ENCODE measurements at places on chromosomes 12 and 14.

- no peak for DNase-seq
Measured at GRCh38 chr12:131072451-131073230, 118.9 kb downstream of the ADGRD1 start.

- no peak for DNase-seq
Measured at GRCh38 chr12:13250416-13250815, 53.9 kb downstream of the EMP1 start.

GRCh38 chr12:104189915-104190555 lies 25.5 kb upstream of the TXNRD1 start:
- DNase-seq, result no peak

GRCh38 chr14:68449561-68450181 lies 343.2 kb downstream of the ZFP36L1 start:
- no peak for DNase-seq

GRCh38 chr14:81633496-81633895 lies 99.8 kb upstream of the SEL1L start:
- no peak for DNase-seq

DNA sequence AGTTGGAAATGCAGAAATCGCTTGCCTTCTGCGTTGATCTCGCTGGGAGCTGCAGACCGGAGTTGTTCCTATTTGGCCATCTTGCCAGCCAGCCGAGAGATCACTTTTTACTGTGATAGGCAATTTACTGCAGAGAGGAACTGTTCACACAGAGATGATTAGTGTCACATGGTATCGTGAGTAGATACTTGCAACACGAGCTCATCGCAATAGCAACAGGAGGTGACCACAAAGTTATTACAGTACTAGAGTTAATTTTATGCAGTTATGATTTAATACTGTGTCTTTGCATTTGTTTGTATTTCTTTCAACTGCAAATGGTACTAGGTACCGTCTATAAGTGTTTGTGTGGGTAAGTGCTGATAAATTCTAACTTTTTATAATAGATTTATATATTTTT lies 27.8 kb downstream of the NOPCHAP1 start:
- DNase-seq, result no peak

- DNase-seq, result no peak
Measured at GRCh38 chr12:71731439-71732356, 23.0 kb upstream of the RAB21 start.

GRCh38 chr12:131911028-131911650 lies 16.7 kb downstream of the ULK1 start:
- DNase-seq, result no peak

DNA sequence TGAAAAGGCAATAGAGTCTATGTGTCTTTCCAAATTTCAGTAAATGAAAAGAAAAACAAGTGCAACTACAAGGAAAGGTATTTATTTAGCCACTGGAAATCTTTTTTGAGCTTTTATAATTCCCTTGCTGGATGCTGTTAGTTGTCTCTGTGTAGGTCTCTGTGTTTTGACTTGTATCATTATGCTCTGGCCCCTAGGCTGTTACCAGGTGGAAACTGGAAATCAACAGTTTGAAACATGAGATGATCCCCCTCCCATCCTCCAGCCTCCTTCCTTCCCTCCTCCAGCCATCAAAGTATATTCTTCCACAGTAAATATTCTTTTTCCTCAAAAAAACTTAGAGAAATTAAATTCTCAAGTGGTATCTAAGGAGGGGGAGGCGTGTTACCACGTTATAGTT lies 934 bp upstream of the DCN start:
- DNase-seq, result no peak

DNA sequence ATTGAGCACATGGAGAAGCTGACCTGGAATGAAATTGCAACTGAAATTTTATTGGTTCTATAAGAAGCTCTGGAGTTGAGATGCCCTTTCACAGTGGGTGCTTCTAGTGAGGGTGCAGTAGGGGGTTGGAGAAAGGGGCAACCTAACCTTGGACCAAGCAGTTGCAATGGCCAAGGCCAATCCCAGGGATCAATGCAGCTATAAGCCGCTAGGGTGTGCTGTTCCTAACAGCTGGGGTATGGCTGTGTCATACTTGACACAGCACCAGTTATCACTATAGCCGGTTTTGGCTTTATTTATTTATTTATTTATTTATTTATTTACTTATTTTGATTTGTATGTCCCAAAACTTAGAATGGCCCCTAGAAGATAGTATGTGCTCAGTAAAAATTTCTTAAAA lies 505.9 kb downstream of the FLRT2 start:
- no peak for DNase-seq

GRCh38 chr12:102433304-102433703 lies 47.1 kb downstream of the IGF1 start:
- no peak for DNase-seq

- no peak for DNase-seq
Measured at GRCh38 chr12:57781244-57781643, 1.3 kb upstream of the TSFM start.
